NCI-H460 (cell line): ENCODE measurements at places on chromosomes 4 and X. TPM values are rescaled to one million over a fixed set of nuclear protein-coding genes. Genes with fewer than 3 reads are reported as not detected.

HTRA3 gene
- not detected in 2 replicates for total RNA-seq

KCTD8 gene
- total RNA-seq: 0.10 TPM in 1 of 2 replicates, not detected in the other

TMSB15A gene
- total RNA-seq: 0.42 TPM in 1 of 2 replicates, not detected in the other

TRIM61 gene
- not detected in 2 replicates for total RNA-seq

GRCh38 chr4:25775166-25775565 is 87.6 kb downstream of the SEL1L3 start:
- no peak for DNase-seq

- DNase-seq: no peak
These were observed 200.7 kb upstream of the ANKRD50 start for GRCh38 chr4:124913237-124913636.

CHRDL1 gene
- total RNA-seq: 0.12 TPM in 1 of 2 replicates, not detected in the other

EGFL6 gene
- not detected in 2 replicates for total RNA-seq
